ENCODE measurements at places on chromosomes 3 and 15.

GRCh38 chr3:157652366-157652765 lies 149.2 kb upstream of the VEPH1 start:
- no peak for DNase-seq

GRCh38 chr15:93563218-93563617 lies 474.2 kb upstream of the RGMA start:
- no peak for DNase-seq

DNA sequence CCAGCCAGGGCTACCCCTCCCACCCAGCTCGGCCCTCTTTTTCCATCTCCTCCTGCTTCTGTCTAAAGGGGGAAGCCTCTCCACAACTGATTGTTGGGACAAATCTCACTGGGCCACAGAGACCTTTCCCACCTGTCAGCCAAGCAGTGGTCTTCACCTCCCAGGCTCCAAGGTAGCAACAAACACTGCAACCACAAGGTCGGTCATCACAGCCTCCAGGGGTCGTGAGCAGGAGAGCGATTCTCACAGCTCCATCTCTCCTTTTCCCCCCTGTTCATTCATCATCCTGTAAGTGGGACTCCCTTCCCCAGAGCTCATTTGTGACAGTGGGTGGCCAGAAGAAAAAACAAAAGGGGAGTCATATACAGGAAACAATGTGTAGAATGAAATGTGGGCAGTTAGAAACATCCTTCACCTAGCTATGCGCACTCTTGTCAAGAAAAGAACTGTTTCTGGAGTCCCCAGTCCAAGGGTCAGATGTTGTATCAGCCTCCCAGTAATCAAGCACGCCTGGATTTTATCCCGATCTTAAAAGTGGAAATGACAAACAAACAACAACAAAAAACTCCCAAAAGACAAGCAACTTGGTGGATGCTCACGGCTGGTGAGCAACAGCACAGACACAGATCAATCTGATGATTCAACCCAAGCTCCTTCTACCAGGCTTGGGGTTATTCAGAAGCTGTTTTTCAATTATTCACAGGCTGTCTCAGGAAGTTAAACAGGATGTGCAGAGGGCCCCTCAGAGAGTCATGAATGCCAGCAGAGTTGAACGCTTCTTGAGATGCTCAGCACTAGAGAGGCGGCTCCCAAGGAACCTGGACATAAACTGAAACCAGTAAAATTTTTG lies 22.4 kb downstream of the LYZL4 start:
- no peak for DNase-seq

- DNase-seq = no peak
Measured at GRCh38 chr3:195565716-195566115, 18.0 kb downstream of the APOD start.

DNA sequence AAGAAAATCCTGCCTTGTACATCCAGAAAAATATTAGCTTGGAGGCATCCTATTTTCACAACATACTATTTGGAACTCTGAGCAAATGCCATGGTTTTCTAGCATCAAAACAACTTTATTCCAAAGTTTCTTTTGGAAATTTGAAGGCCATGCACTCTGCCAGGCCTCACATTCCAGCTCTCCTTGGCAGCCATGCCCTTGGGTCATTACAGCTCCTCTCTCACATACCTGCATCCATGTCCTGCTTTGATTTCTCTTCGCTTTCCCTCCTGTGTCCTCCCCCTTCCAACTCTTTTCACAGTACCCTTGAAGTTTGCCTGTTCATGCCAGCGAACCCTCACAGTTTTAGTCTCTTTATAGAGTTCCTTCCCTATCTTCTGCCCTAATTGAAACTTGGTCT lies 70.9 kb upstream of the TPRG1 start:
- DNase-seq = no peak

DNA sequence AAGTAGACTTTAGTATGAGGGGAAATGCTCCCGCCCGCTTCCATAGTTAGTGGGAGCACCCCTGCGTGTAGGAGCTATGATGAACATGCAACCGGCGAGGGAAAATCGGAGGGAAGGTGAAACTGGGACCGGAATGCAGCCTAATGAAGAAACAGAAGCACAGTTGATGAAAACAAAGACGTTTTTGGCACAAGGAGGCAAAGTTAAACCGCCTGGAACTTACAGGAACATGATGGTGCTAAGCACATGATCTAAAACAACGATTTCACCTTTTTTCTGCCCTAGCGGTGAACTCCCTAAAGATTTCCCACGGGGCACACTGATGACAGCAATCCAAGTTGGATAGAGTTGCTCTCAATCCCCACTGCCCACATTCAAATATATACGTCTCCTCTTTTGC lies 49.4 kb upstream of the SPATA12 start:
- DNase-seq = no peak

DNA sequence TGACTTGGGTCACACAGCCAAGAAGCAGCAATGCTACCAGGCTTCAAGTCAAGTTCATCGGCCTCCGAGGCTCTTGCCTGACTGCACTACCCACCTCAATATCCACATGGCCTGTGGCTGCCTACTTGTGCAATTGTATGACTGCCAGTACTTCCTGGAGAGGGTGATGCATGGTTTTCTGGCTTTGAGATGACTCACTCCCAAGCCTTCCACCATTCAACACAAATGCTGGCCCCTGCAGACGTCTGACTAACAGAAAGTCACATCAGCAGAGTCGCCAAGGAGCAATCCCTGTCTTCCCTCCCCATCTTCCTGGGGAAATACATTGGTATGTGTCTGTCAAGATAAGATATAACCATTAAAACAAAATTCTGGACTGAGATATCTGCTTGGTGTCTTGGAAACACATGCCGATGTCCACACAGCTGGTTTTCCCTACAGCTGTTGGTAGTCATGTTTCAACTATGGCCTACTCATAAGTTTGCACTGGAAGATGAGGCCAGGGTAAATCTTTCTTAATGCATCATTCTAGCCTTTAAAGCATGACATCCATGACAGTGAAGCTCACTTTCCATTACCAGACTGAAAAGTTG lies 79.6 kb upstream of the SPATA12 start:
- no peak for DNase-seq

DNA sequence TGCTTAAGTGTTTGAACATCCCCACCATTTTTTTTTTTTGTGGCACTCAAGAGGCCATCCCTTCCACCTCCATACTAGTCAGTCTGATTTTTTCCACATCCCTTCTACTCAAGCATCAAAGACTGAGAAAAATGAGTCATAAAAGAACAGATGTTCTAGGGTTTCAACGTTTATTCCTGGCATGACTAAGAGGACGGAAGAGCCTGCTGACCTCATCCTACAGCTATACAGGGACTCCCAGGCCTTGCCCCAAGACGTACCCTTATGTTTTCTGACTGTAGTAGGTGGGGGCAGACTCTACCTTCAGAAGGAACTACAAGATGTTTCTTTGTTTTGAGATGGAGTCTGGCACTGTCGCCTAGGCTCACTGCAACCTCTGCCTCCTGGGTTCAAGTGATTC lies 3.3 kb upstream of the ITPKA start:
- DNase-seq = no peak

- DNase-seq = no peak
Measured at GRCh38 chr3:169161011-169161410, 502.5 kb downstream of the MECOM start.

GRCh38 chr15:78810362-78811123 lies 721 bp downstream of the ADAMTS7 start:
- DNase-seq = no peak

- no peak for DNase-seq
Measured at GRCh38 chr15:72584006-72584405, 70.5 kb upstream of the GOLGA6B start.

DNA sequence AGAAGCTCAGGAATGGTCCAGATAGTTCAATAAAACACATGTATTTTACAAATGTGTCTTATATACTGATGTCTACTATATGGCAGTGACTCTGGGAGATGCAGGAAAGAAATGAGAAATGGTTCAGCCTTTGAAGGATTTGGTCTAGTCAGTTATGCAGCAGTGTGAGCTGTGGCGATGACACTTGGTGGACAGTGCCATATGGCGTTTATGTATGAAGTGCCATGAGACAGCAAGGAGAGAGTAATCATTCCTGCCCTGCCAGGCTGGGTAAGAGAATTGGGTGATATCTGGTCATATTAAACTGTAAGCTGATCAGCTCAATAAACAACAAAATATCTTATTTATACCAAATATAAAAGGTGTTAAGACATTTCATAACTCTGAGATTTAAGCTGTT lies 47.6 kb upstream of the ANP32A start:
- DNase-seq = no peak

DNA sequence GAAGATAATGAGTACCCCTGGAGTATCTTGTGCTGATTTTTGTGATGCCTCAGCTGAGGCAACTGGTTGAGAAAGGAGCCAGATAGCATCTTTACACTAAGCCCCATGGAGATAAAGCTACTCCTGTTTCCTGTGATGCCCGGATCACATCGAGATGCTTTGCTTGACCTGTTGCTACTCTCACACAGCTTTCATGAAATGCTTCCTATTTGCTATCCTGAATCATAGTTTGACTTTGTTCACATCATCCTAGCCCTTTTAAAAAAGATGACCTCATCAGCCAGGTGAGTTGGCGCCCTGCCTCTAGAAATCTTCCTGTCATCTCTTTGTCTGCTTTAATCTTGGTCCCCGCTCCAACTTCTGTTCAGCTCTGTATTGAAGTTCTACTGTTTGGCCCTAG lies 409.6 kb upstream of the TBL1XR1 start:
- no peak for DNase-seq

DNA sequence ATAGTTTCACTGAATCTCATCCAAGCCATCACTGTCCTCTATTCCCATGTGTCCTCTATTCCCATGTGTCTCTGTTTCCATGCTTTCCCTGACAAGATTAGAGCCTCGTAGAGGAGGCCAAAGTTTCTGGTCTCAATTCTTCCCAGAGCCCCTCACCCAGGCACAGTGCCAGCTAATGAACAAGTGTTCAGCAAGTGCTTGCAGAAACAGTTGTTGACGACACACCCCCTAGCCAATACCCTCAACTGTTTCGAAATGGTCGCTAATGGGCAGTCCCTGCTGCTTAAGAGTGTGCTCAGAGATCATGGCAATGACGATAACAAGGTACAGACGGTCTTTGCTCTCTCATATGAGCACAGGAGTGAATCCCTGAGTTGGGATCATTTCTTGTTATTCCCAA lies 73.4 kb downstream of the FAM174B start:
- DNase-seq = no peak

- DNase-seq = no peak
Measured at GRCh38 chr3:196793246-196793645, 53.6 kb downstream of the PAK2 start.

GRCh38 chr3:39127908-39128304 lies 20.4 kb downstream of the TTC21A start:
- DNase-seq = no peak

GRCh38 chr3:104279617-104280016 lies 1087.1 kb upstream of the ALCAM start:
- no peak for DNase-seq

GRCh38 chr3:24385012-24385615 lies 109.5 kb downstream of the THRB start:
- no peak for DNase-seq

DNA sequence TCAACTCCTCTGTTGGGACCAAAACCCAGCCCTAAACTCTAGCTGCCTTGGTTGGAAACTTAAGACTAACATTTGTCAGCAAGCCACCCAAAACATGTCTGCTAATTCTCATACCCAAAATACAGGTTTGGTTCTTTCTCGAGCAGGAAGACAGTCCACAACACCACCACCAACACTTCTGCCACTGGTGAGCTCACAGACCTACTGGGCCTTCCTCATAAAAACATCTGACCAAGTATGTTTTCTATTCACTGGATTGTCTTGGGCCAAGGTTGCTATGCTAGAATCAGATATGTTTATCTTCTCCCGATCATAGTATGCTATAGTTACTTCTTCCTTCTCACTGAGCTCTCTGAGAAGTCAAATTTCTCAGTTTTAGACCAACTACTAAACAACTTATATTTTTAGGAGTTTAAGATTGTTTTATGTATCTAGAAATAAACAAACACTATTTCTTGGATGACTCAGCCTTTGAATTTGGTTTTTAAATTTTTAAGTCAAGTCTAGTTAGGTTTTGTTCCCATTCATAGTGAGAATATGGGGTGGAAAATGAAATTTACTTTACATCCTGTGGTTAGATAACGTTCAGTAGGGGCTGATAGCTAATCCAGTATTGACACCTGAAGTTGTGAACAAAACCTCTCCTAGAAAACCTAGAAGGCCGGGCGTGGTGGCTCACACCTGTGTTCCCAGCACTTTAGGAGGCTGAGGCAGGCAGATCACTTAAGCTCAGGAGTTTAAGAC lies 360.5 kb downstream of the RSL24D1 start:
- DNase-seq = no peak

GRCh38 chr3:107365051-107365450 lies 12.2 kb upstream of the CCDC54 start:
- DNase-seq = no peak

- no peak for DNase-seq
Measured at GRCh38 chr15:101049282-101049681, 130.1 kb downstream of the LRRK1 start.

GRCh38 chr3:106824856-106825255 lies 552.4 kb upstream of the CCDC54 start:
- DNase-seq = no peak

DNA sequence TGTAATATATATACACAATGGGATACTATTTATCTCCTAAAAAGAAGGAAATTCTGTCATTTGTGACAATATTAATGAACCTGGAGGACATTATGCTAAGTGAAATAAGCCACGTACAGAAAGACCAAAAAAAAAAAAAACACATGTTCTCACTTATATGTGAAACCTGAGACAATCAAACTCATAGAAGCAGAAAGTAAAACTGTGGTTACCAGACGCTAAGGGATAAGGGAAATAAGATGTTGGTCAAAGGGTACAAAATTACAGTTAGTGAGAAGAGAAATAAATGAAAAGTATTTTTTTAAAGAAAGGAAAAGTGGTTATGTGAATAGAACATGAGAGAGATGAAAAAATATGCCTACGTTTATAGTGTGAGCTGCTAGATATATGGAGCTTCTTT lies 101.1 kb downstream of the CPNE4 start:
- DNase-seq = no peak

GRCh38 chr15:39462691-39463090 lies 118.2 kb upstream of the THBS1 start:
- no peak for DNase-seq

DNA sequence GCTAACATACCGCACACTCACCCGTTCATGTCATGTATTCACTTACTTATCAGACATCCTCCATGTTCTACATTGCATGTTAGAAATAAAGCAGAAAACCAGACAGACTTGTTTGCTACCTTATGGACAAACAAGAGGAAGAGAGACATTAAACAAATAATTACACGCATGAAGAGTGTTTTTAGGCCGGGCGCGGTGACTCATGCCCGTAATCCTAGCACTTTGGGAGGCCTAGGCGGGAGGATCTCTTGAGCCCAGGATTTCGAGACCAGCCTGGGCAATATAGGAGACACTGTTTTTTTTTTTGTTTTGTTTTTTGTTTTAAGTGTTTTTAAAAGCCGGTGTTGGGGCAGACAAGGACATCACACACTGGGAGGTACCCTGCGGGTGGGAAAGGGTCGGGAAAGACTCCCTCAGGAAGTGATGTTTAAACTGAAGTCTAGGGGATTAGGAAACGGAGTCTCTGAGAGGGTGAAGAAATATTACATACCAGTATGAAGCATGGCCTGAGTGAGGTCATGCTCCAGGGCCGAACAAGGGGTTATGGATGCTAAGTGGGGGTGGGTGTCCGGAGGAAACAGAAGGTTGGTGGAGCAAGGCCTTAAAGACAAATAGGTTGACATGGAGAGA lies 2.1 kb upstream of the USP3 start:
- no peak for DNase-seq

GRCh38 chr15:52677593-52678467 lies 1.4 kb downstream of the ATOSA start:
- DNase-seq = peak; percentile 56

All from T-cell (primary cell).